Astrocyte of the spinal cord (primary cell): ENCODE measurements at places on chromosomes 11 and 22.

GRCh38 chr11:18261721-18262120, 4.3 kb upstream of the SAA1 start:
- DNase-seq: no peak

DNA sequence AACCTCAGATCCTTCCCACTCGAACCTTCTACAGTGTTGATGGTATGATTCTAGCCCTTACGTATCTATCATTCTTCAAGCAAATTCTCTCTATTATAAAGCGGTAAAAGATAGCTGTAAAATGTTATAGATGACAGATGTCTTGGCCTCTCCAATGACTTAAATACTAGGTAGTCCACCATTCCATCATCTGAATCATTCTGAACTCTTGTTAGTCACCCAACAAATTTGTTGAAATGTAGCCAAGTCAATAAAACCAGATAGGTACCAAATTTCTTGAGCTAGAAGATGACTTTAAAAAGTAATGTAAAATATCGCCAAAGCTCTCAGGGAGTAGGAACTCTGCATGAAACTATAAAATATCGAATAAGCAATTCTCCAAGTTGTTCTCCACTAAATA, 32.6 kb upstream of the PICALM start:
- peak; percentile 49 for DNase-seq

- DNase-seq: no peak
Observed at GRCh38 chr22:44964722-44965078, 45.1 kb downstream of the PHF21B start.

GRCh38 chr11:87820011-87820410, 355.2 kb downstream of the RAB38 start:
- peak; percentile 5 for DNase-seq

DNA sequence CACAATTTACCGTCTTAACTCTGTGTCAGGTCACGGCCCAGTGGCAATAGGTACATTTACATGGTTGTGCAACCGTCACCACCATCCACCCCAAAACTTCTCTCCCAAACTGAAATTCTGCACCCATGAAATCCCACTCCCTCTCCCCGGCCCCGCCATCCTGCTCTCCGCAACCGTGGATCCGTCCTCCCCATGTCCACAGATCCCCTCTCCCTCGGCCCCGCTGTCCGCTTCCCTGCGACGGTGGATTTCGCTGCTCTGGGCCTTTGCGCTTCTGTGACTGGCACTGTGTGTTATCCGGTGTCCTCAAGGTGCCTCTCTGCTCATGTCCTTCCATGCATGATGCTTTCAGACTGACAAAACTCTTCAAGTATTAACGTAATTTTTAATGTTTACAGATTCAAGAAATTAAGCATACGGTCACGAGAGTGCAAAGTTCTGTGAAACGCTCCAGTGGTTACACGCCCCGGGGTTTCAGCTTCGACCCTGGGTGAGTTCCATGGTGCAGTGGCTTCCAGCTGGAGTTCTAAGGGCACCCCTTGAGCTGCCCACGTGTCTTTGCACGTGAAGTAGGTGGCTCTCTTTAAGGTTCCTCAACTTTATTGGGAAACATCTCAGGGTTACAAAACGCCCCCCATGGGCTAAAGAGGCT, 76.4 kb downstream of the KCNQ1 start:
- DNase-seq: no peak

- no peak for DNase-seq
Observed at GRCh38 chr11:119727523-119728151, 1.4 kb downstream of the NECTIN1 start.

GRCh38 chr11:73431396-73431795, 55.2 kb downstream of the RELT start:
- DNase-seq: no peak

DNA sequence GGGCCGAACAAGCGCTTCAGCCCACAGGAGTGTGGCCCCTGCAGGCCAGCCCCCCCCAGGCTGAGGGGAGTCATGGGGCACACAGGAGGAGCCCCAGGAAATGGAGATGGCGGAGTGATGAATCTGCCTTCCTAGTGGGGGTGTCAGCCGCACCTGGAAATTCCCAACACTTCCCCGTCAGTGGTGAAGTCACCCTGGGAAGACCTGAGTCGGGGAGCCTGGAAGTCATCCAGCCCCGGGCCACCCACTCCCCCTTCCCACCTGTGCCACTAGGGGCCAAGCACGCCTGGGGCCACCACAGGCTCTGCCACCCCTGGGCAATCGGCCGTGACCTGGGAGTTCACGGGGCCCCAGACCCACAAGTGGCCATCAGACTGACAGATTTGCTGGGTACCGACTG, 12.6 kb downstream of the WNT7B start:
- DNase-seq: no peak

- no peak for DNase-seq
Observed at GRCh38 chr11:12421386-12421785, 44.0 kb downstream of the PARVA start.

DNA sequence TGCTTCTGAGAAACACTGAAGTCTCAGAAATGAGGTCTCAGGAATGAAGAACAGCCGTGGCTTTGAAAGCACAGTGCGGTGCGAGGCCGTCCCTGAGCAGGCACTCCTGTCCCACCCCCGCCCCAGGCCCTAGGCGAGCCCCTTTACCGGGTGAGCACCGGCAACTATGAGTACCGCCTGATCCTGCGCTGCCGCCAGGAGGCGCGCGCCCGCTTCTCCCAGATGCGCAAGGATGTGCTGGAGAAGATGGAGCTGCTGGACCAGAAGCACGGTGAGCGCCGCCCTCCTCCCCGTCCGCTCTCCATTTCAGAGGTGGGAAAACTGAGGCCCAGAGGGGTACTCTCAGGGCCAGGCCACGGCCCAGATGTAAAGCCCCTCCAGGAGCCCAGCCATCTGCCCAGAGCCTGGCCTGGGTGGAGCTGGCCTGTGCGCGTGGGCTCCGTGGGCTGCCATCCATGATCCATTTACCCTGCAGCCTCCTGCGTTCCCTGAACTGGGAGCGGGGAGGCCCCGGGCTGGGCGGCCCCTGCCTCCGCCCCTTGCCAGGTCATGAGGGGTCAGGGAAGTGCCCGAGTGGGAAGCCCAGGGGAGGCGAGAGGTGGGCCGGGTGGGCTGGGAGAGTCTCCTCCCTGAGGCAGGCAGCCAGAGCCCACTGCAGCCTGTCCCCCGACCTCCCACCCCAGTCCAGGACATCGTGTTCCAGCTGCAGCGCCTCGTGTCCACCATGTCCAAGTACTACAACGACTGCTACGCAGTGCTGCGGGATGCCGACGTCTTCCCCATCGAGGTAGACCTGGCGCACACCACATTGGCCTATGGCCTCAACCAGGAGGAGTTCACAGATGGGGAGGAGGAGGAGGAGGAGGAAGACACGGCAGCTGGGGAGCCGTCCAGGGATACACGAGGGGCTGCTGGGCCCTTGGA, 9.5 kb downstream of the SLC16A8 start:
- DNase-seq: peak; percentile 36

DNA sequence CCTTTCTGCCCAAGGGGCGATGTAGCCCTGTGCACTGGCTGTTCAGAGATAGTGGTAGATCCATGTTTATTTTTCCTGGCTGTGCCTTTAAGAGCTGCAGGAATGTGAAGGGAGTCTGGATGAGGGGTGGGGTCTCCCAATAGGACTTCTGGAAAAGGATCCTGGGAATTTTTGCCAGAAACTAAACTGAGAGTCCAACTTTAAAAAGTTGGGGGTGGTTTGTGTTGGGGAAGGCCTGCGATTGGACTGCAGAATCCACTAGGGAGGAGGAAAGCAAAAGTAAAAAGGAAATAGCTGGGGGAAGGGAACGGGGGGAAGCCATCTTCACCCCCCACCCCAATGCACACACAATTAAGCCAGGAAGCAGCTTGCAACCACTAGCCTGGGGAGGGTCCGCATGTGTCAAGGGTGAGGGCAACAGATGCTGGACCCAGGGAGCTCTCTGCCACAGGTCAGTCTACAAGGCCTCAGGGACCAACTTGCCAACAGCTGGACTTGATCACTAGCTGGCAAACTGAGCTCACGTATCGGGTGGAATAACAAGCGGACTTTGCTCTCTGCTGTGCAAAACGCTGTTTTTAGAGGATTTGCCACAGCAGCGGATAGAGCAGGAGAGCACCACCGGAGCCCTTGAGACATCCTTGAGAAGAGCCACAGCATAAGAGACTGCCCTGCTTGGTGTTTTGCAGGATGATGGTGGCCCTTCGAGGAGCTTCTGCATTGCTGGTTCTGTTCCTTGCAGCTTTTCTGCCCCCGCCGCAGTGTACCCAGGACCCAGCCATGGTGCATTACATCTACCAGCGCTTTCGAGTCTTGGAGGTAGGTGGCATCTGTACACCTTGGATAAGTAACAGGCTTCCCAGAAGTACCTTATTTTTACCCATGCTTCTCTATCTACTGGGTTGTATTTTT, at the start of gene OLFML1:
Gene OLFML1, plus strand, starts transcription at position 321 of the 912 bp plus-strand sequence. Its CDS starts 370 bp downstream, at position 691.
- no peak for DNase-seq

DNA sequence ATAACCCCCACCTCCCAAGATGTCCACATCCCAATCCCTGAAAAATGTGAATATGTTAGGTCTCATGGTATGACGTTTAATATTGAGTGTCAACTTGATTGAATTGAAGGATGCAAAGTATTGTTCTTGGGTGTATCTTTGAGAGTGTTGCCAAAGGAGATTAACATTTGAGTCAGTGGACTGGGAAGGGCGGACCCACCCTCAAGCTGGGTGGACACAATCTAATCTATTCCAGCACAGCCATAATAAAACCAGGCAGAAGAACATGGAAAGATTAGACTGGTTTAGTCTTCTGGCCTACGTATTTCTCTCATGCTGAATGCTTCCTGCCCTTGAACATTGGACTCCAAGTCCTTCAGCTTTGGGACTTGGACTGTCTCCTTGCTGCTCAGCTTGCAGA, 315.5 kb downstream of the GUCY1A2 start:
- no peak for DNase-seq

GRCh38 chr22:49699928-49700498, 127.7 kb downstream of the BRD1 start:
- no peak for DNase-seq
